ENCODE measurements at places on chromosomes 3 and 15.
A peak's percentile ranks its signal among the peaks of the same experiment; 100 is the strongest.

GRCh38 chr15:43067717-43068461 is 37.9 kb downstream of the UBR1 start:
- DNase-seq = no peak

- DNase-seq = no peak
These were observed 524.6 kb downstream of the MECOM start for GRCh38 chr3:169138849-169139420.

DNA sequence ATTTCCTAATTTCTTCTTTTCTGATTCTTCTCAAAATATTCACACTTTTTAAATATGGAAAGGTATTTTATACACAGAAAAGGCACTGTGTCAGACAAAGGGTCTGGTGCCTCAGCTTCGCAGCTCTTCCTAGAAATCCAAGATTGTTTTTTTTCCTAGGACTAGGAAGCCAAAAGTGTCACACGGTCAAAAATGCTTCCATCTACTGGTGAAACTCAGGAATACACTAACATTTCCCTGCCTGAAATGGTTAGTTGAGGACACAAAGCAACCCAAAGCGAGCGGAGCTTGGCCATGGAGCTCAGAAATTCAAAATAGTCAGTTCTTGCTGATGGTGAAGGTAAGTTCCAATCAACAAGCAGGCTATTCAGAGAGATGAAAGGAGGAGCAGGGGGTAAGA is 426.5 kb upstream of the RASGRP1 start:
- no peak for DNase-seq

GRCh38 chr3:29637068-29637467 is 356.2 kb downstream of the RBMS3 start:
- no peak for DNase-seq

- no peak for DNase-seq
These were observed 70.1 kb downstream of the UQCC5 start for GRCh38 chr3:52606373-52607085.

GRCh38 chr3:34264337-34265041 is 466.1 kb downstream of the PDCD6IP start:
- DNase-seq = no peak

DNA sequence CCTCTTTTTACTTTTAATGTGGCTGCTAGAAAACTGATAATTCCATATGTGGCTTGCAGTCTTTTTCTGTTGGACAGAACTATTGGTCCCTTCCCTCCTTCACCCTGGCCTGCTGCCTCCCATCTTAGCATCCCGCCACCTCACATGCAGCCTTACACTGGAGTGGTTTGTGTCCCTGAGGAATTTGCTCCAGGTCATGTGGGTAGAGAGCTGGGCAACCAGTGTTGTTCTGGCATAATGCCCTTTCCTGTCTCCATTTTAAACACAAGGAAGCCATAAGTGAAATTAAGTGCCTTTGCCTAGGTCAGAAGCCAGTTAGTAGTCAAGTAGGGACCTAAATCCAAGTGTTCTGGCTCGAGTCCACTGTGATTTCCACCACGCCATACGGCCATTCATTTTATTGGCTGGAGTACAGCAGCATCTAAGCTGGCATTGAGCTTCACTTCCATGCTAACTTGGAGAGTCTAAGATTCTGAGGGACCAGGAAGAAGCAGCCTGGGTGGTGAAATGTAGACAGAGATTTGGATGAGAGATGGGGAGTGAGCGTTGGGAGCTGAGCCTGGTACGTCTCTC is 46.0 kb upstream of the PLXNA1 start:
- no peak for DNase-seq

- no peak for DNase-seq
These were observed 1.5 kb upstream of the SLC35G2 start for GRCh38 chr3:136817448-136817847.

DNA sequence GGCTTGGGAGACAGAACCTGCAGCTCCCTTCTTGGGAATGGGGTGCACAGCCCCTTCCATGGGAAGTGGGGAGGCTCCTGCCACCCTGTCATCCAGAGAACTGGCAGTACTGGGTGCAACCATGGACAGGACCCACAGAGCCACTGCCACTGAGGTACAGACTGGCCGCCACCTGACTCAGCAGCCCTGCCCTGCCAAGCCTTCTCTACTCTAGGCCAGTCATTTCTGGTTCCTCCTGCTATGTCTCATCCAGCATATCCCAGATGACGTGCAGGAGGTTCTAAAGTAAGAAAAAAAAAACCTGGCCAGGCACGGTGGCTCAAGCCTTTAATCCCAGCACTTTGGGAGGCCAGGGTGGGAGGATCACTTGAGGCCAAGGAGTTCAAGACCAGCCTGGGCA is 76.9 kb upstream of the RPL32 start:
- DNase-seq = no peak

GRCh38 chr15:75647370-75648155 is at the start of gene SNX33:
Gene SNX33, plus strand, starts transcription at chr15:75647912. Its CDS starts 1,191 bp downstream, at chr15:75649103.
- peak; percentile 24 for DNase-seq

DNA sequence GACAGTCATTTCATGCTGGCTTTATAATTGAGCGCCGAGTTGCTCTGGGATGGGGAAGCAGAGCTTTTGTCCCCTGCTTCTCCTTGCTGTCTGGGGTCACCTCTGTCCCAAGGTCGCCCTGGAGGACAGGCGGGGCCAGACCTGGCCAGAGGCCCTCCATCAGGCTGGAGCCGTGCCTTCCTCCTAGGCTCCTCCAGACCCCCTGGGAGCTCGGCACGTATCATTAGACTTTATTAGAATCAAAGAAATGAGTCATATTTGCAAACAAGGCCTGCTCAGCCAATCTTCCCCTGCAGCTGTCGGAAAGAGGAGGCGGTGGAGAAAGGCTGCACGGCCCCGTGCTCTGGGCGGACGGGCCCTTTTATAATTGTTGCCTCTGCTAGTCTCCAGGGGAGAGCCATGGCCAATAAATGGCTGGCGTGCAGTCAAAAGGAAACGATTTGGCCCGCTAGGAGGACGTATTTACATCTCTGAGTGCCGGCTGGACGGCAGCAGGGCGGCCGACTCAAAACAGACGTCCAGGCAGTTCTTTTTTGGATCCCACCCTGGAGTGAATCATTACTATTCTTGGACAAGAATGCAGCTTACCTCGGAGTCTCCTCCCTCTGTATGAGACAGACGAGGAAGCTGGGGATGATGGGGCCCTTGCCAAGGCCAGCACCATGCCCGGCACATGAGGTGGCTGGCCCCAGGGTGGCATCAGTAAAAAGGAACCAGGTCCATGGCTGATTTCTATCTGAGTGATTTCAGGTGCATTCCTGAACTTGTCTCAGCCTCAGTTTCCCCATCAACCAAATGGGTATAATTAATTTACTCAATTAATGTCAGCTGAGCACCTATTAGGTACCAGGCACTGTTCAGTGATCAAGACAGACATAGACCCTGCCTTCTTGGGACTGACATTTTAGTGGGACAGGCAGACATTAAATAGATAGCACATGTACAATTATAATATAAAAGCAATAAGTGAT is 50.6 kb downstream of the SLC6A6 start:
- DNase-seq = no peak

DNA sequence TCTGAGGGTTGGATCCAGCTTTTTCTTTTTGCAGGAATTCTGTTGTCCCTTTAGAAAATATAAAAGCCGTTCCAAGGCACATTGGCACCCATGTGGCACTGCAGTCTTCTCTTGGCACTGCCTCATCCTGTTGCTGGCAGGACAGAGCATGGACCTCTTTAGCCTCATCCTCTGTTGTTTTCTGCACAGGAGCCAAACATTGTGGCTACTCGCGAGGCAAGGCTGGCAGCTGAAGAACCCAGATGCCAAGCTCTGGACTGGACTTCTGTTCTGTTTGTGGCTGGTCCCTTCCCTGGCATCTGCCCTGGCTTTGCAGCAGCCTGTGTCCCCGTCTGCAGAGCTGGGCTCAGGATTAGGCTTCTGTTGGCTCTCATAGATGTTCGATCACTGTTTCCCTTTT is 224.7 kb upstream of the TBC1D5 start:
- DNase-seq = no peak

DNA sequence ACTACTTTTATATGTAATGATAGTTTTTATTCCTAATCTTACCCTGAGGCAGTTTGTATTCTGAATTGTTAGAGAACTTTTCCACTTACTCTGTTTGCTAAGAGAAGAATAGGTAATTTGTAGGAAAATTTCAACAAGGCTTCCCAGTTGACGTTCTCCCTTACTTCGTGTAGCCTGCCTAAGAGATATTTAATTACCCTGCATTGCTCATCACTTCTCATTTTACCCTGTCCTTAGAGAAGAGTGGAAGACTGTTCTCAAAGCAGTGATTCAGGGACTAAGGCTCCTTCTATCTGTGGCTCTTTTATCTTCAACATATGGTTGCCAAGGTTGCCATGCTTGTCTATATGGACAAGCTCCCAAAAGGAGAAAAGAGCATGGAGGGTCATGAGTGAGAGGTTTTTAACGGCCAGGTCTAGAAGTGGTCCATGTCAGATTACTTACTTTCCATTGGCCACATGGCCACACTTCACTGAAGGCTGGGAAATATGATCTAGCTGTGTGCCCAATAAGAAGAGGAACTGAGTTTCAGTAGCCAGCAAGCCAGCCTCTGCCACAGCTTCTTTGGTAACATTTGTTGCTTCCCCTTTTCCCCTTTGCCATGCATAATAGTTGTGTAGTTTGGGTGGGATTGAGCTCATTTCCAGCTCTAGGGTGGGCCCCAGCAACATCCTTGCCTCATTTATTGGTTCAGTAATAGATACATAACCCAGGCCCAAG is 22.1 kb downstream of the PDE8A start:
- no peak for DNase-seq

GRCh38 chr3:5143464-5143863 is 21.4 kb downstream of the ARL8B start:
- DNase-seq = no peak

- no peak for DNase-seq
These were observed 14.7 kb upstream of the PLA2G4F start for GRCh38 chr15:42171122-42171521.

GRCh38 chr15:89457086-89457485 is 39.3 kb downstream of the RHCG start:
- no peak for DNase-seq

DNA sequence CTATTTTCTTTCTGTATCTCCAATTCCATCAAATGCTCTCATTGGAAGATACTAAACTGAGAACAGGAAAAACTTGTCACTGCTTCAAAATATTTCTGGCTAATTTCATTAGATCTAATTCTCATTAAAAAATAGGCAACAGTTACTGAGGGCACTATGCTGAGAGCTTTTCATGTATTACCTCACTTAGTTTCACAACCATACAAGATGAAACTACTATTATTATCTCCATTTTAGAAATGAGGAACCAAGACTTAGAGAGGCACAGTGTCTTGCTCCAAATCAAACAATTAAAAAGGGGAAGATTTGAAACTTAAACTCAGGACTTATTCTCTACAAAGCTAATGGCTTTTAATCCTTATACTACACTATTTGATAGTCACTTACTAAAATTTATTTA is 7.2 kb upstream of the OTOL1 start:
- DNase-seq = no peak

GRCh38 chr3:154085799-154086198 is 35.4 kb upstream of the ARHGEF26 start:
- DNase-seq = no peak

DNA sequence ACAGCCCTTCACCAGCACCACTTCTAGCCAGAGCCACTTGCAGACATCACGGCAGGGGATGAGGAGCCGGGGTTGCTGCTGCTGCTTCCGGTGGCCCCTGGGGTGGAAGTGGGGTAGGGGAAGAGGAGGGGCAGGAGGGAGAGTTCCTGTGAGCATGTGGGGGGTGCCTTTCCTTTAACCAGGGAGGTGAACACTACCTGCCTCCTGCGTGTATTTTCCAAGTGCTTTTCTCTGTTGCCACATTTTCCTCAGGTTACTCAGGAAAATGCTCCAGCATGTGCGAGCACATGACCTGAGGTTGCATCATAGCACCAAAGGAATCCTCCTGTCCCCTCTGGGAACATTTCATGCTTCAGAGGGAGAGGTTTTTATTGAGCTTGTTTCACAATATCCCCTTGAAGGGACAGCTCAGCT is 12.2 kb upstream of the SACM1L start:
- DNase-seq = peak; percentile 77

- no peak for DNase-seq
These were observed 177.5 kb downstream of the EPHA6 start for GRCh38 chr3:96991800-96992365.

DNA sequence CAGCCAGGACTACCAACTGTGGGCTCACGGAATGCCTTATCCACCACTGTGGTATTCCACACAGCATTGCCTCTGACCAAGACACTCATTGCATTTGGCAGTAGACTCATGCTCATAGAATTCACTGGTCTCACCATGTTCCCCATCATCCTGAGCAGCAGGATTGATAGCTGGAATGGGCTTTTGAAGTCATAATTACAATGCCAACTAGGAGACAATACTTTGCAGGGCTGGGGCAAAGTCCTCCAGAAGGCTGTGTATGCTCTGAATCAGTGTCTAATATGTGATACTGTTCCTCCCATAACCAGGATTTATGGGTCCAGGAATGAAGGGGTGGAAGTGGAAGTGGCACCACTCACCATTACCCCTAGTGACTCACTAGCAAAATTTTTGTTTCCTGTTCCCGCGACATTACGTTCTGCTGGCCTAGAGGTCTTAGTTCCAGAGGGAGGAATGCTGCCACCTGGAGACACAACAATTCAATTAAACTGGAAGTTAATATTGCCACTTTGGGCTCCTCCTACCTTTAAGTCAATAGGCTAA is 58.6 kb upstream of the CCDC80 start:
- no peak for DNase-seq

GRCh38 chr15:101664303-101664913 is 12.2 kb upstream of the TM2D3 start:
- no peak for DNase-seq

GRCh38 chr3:63450634-63451363 is 172.7 kb downstream of the SYNPR start:
- no peak for DNase-seq

DNA sequence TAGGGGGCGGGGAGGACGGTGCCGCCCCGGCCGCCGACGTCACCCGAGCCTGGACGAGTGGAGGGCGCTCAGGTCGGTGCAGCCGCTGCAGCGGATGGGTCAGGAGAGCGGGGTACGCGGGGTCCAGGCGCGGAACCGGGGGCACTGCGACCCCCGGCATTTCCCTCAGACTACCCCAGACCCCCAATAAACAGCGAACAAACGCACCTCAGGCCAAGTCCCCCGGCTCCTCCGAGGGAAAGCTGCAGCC is 78.9 kb downstream of the IQSEC1 start:
- no peak for DNase-seq

Measured in CD4-positive, alpha-beta T cell treated with Interleukin-6 at 100 ng/mL for 8 hours (primary cell).